ENCODE measurements at places on chromosomes 4 and X. TPM values are rescaled to one million over a fixed set of nuclear protein-coding genes. Genes with fewer than 3 reads are reported as not detected.

DNA sequence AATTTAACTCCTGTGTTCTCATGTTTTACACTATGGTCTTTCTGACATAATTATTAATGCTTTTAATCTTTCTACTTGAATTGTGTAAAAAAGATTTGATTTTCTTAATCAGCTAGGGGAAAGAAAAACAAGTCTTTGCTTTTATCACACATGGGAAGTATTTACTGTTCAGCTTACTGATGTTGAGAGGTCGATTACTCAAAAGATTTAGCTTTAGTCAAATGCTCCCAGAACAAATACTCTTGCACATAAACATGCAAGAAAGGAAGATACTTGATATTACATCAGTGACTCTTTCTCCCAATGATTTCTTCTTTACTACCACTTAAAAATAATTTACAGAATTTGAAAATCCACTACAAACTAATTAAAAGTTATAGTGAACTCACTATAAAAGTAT is 198.3 kb upstream of the FAT4 start:
- no peak for DNase-seq

DNA sequence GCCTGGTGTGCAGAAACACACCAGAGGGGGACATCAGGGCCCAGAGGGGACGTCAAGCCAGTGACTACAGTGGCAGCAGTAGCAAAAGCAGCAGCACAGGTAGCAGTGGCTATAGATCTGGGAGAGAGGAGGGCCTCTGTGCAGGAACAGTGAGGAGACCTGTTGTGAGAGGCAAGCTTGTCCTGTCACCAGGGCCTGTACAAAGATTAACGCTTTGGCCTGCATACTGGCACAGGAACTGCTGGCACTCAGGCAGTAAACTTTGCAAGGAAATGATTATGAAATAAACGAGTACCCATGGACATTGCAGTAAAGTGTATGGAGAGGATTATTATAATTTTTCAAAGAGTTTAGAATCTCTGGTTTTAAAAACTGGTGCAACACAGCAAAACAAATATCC is 5.5 kb upstream of the PHF8 start:
- no peak for DNase-seq

GRCh38 chr4:30840571-30840970 is 120.4 kb downstream of the PCDH7 start:
- DNase-seq, result no peak

- DNase-seq, result no peak
Measured at GRCh38 chr4:1760521-1761071, 32.5 kb upstream of the FGFR3 start.

SSX3 gene
- not detected for total RNA-seq

- no peak for DNase-seq
Measured at GRCh38 chr4:98577956-98578355, 80.5 kb downstream of the TSPAN5 start.

DNA sequence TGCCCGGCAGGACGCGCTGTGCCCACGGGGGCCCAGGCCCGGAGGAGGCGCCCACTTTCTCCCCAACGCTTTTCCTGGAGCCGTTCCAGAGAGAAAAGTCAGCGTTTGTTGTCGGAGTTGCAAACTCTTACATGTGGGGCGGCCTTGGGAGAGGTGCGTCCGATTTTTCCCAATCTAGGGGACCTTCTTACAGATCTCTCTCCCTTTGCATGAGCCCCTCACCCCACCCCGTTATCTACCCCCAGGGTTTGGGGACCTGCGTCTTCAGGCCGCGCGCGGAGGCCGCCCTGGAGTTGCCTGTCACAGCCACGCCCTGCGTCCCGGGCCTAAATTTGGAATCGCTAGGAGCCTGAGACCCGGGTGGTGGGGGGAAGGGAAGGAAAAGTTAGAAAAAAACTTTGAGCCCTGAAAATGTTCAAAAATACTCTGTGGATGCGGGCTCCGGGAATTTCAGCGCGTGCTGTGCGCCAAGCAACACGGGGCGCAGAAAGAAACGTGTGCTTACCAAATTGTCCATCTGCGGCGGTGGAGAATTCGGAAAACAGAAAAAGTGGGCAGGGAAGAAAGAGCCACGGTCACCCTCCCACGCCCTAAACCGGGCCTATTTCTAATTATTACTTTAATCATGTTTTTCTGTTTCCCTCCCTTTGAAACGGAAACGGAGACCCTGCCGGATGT is 587 bp downstream of the CD99 start:
- DNase-seq, result no peak

- no peak for DNase-seq
Measured at GRCh38 chr4:3740256-3740655, 25.9 kb upstream of the ADRA2C start.

- DNase-seq, result no peak
Measured at GRCh38 chrX:88416002-88416401, 331.0 kb upstream of the CPXCR1 start.

TASL gene
- 1.2 TPM for total RNA-seq

DNA sequence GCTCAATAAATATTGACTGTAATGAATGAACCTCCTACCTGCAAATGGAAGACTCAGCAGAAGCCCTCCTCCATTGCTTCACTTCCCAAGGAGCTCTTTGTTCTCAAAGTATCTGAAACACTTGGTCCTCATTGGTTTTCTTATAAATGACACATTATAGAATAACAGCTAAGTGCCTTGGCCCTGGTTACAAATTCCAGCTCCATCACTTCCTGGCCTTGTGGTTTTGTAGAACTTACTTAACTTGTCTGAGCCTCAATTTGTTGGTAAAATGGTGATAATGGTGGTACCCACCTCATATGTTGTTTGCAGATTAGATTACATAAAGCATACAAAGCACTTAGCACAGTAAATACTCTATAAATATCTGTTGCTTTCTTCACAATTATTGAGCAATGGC is 25.2 kb upstream of the SMIM20 start:
- DNase-seq, result no peak

DNA sequence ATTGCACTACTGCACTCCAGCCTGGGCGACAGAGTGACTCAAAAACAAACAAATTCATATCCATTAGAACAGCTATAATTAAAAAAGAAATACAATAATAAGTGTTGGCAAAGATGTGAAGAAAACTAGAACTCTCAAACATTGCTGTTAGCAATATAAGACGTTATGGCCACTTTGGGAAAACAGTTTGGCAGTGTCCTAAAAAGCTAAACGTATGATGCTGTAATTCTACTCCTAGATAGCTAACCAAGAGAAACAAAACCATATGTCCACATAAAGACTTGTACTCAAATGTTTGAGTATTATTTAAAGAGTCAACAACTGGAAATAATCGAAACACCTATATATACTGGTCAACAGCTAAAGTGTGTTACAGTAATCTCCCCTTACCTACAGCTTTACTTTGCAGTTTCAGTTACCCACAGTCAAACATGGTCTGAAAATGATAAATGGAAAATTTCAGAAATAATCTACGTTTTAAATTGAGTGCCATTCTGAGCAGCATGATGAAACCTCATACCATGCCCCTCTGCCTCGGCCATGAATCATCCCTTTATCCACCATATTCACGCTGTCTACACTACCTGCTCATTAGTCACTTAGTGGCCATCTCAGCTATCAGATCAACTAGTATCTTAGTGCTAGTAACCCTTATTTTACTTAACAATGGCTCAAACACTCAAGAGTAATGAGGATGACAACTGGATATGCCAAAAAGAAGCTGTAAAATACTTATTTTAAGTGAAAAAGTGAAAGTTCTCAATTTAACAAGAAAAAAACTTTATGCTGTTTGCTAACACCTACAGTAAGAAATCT is 4.9 kb downstream of the ELF2 start:
- DNase-seq, result no peak

Measured in CD8-positive, alpha-beta memory T cell (primary cell).